ENCODE measurements at places on chromosomes 16 and 17.

DNA sequence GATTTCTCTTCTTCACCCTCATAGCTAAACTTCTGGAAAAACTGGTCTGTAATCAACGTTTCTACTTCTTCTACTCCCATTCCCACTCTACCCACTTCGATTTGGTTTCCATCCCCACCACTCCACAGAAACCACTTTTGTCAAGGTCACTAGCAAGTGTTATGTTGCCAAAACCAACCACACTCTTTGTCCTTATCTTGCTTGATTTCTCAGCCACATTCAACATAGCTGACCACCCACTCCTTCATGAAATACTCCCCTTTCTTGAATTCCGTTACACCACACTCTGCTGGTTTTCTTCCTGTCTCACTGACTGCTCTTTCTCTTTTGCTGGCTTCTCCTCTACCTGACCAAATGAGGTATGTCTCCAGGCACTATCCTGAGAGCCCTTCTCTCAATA is 11.9 kb downstream of the IKZF3 start:
- H3K36me3 ChIP-seq = no peaks in the 10 kb centered on the region
- no peaks in the 10 kb centered on the region for H3K27me3 ChIP-seq
- peak overlapping the region; percentile 1 for H3K27ac ChIP-seq

DNA sequence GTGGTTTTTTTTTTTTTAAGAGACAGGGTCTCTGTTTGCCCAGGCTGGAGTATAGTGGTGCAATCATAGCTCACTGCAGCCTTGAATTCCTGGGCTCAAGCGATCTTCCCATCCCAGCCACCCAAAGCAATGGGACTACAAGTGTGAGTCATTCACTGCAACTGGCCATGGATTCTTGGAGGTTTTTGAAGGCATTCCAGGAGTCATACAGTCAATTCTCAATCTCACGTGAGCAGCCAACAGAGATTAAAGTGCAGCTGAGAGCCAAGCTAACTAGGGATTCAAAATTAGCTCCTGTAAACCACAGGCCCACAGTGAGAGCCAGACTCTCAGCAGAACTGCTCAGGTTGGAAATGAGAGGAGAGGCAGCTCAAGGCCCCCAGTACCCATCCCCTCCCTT is 30.2 kb downstream of the XPO6 start:
- H3K4me1 ChIP-seq = peaks cover 82% of the 10 kb centered on the region
- no peak for DNase-seq
- H3K27me3 ChIP-seq = no peaks in the 10 kb centered on the region
- peaks cover 17% of the 10 kb centered on the region for H3K36me3 ChIP-seq
- H3K27ac ChIP-seq = peak overlapping the region; percentile 38

DNA sequence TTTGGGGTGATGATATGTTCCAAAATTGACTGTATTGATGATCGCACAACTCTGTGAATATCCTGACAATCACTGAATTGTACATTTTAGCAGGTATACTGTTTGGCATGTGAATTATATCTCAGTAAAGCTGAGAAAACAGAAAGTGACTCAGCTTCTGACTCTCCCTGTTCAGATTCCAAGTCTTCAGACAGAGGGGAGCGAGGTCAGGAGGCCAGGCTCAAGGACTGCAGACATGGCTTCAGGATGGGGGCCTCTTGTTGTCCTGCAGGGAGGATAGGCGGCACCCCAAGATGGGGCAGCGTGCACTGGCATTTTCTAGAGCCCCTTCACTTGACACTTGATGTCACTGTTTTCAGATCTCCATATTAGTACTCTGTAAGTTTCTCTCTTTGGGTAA is 45.6 kb downstream of the KNOP1 start:
- H3K4me1 ChIP-seq = no peaks in the 10 kb centered on the region
- H3K36me3 ChIP-seq = peaks cover 19% of the 10 kb centered on the region
- no peaks in the 10 kb centered on the region for H3K27me3 ChIP-seq
- no peak for DNase-seq

DNA sequence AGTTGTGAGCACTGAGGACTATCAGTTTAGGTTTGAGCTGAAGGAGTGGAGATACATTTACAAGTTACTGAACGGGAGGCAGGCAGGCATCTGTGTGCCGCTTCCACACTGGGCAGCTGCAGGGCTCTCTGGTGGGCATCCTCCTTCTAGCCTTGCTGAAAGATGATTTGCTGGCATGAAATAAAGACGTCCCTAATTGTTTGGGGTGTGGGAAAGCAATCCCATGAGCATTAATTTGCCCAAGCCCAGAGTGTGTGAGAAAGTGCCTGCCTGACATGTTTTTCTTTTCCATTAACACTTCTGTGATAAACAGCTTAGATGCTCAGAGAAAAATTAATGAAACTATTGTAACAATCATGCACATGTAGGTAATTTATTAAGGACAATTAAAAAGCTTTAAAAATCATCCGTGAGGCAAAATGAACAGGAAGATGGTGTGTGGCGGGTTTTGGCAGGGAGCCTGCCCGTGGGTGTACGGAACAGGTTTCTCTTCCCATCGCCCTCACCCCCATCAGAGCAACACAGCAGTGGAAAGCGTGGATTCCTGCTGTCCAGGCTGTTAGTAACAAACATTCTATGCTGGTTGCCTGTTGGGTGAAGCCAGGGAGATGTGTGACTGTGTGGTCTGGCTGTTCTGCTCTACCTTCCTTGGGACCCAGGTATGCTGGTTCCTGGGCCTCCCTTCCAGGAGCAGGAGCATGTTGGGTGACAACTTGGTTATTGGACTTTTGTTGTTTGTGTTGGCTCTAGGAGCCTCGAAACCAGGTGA is 191.9 kb downstream of the MSI2 start:
- DNase-seq = no peak
- peaks cover 39% of the 10 kb centered on the region for H3K4me1 ChIP-seq
- no peaks in the 10 kb centered on the region for H3K36me3 ChIP-seq
- no peak overlapping the region for H3K4me3 ChIP-seq

DNA sequence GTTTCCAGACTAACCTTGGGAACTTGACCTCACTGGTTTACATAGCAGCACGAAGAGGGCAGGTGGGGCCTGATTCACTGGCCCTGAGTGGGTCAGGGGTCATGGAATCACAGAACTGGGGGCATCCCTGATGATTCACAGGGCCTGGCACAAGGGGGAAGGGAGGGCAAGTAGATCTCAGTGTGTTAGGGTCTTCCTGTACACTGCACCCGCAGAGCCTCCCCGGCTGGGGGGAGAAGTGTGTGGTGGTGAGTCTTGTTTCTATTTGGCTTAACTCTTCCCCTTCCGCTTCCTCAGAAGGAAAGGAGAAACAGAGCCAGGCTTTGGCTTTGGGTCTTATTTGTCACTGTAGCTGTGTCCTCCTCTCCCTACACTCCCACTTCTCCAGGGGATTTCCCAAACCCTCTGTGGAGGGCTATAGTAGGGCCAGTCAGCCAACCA is 3.7 kb downstream of the STARD3 start:
- H3K27me3 ChIP-seq = no peaks in the 10 kb centered on the region
- no peaks in the 10 kb centered on the region for H3K36me3 ChIP-seq
- peaks cover 74% of the 10 kb centered on the region for H3K4me1 ChIP-seq
- no peak overlapping the region for H3K4me3 ChIP-seq

- peaks cover 21% of the 10 kb centered on the region for H3K4me1 ChIP-seq
- no peaks in the 10 kb centered on the region for H3K27me3 ChIP-seq
- H3K27ac ChIP-seq = no peak overlapping the region
- H3K36me3 ChIP-seq = no peaks in the 10 kb centered on the region
Observed at GRCh38 chr16:4309102-4309832, 6.6 kb upstream of the GLIS2 start.

DNA sequence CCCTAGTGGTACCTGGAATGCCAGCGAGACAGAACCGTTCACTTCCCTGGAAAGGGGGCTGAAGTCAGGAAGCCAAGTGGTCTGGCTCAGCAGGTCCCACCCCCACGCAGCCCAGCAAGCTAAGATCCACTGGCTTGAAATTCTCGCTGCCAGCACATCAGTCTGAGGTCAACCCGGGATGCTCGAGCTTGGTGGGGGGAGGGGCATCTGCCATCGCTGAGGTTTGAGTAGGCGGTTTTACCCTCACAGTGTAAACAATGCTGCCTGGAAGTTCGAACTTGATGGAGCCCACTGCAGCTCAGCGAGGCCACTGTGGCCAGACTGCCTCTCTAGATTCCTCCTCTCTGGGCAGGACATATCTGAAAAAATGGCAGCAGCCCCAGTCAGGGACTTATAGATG is 464.7 kb upstream of the TOM1L1 start:
- DNase-seq = no peak
- no peaks in the 10 kb centered on the region for H3K36me3 ChIP-seq
- no peaks in the 10 kb centered on the region for H3K27me3 ChIP-seq
- no peaks in the 10 kb centered on the region for H3K4me1 ChIP-seq

GRCh38 chr17:61248399-61248798 is 151.2 kb upstream of the TBX2 start:
- no peaks in the 10 kb centered on the region for H3K36me3 ChIP-seq
- no peak for DNase-seq
- H3K27me3 ChIP-seq = no peaks in the 10 kb centered on the region
- no peaks in the 10 kb centered on the region for H3K4me1 ChIP-seq
- no peak overlapping the region for H3K4me3 ChIP-seq

DNA sequence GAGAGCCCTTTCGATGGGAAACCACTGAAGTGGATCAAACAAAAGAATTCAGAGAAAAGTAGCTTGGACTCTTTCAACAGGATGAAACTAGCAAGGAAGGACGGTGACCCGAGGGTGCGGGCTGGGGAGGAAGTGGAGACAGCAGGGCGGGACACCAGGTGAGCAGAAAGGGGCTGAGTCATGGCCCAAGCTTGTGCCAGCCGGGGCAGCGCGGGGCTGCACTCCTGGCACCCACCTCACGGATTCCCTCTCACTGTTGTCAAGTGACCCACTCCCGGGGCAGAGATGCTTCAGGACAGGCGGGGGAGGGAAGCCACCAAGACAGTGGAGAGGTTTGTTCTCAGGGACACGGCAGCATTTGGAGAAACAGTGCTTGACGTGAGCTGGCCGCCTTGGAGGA is 10.7 kb upstream of the RNF222 start:
- H3K36me3 ChIP-seq = no peaks in the 10 kb centered on the region
- H3K4me1 ChIP-seq = peaks cover 14% of the 10 kb centered on the region
- H3K4me3 ChIP-seq = no peak overlapping the region
- no peak overlapping the region for H3K27ac ChIP-seq
- no peak for DNase-seq
- H3K27me3 ChIP-seq = no peaks in the 10 kb centered on the region

Measured in CD4-positive, alpha-beta memory T cell (primary cell).